ENCODE measurements at places on chromosomes 16 and 17. TPM values are rescaled to one million over a fixed set of nuclear protein-coding genes. Genes with fewer than 3 reads are reported as not detected.

Gene ZNF267
- total RNA-seq = 15.8 TPM

Gene TMEM235
- total RNA-seq = 0.43 TPM

Gene PAM16
- 30.5 TPM for total RNA-seq

Gene LRRC36
- 0.38 TPM for total RNA-seq

Gene GRB7
- 31.8 TPM for total RNA-seq

Gene SULT1A4
- 3.5 TPM for total RNA-seq

Gene ABCA3
- total RNA-seq = 12.5 TPM

Gene OR1F1
- total RNA-seq = not detected

Gene TNP2
- total RNA-seq = not detected

Gene PIMREG
- total RNA-seq = 7.6 TPM

Gene GNPTG
- 55.6 TPM for total RNA-seq

Gene HYDIN
- total RNA-seq = 19.7 TPM

Gene TMEM100
- 21.4 TPM for total RNA-seq

Gene SLFN12L
- total RNA-seq = not detected

Gene GP2
- total RNA-seq = 9.1 TPM

Gene SLC13A5
- total RNA-seq = 2.2 TPM

Gene MAPT
- 4.5 TPM for total RNA-seq

Gene NECAB2
- 6.5 TPM for total RNA-seq

Gene MTMR4
- 62.2 TPM for total RNA-seq

Gene FUS
- total RNA-seq = 654 TPM

Gene CISD3
- total RNA-seq = 12.8 TPM

Gene CHRNE
- total RNA-seq = 0.52 TPM

Gene TEDC2
- 10.5 TPM for total RNA-seq

Gene MT1G
- 4.8 TPM for total RNA-seq

Gene ALG1
- total RNA-seq = 30.4 TPM

Gene SLC35G6
- total RNA-seq = not detected

Gene MARCHF10
- total RNA-seq = not detected

Gene SDR42E1
- total RNA-seq = not detected

Gene SPATA32
- total RNA-seq = not detected

Gene KCNH6
- 9.0 TPM for total RNA-seq

Data from type B pancreatic cell (in vitro differentiated cells).